Hematopoietic multipotent progenitor cell (in vitro differentiated cells): ENCODE measurements at places on chromosomes 6 and 20. TPM values are rescaled to one million over a fixed set of nuclear protein-coding genes. Genes with fewer than 3 reads are reported as not detected.

CASS4 gene
- 4.0 TPM for total RNA-seq

HDGFL1 gene
- not detected for total RNA-seq

TXLNB gene
- 0.81 TPM for total RNA-seq

CBLN4 gene
- total RNA-seq = under 0.01 TPM

ULBP1 gene
- under 0.01 TPM for total RNA-seq

PRDM13 gene
- not detected for total RNA-seq

AIF1 gene
- 66.8 TPM for total RNA-seq

TRDN gene
- total RNA-seq = not detected

RGS17 gene
- total RNA-seq = under 0.01 TPM

LY6G5C gene
- 3.5 TPM for total RNA-seq

C20orf141 gene
- total RNA-seq = not detected

ZNF311 gene
- total RNA-seq = 0.27 TPM

PDE10A gene
- under 0.01 TPM for total RNA-seq

SMLR1 gene
- total RNA-seq = not detected

PTCRA gene
- total RNA-seq = under 0.01 TPM

CEP162 gene
- 1.6 TPM for total RNA-seq

TCP11 gene
- 2.2 TPM for total RNA-seq

SLC22A3 gene
- total RNA-seq = under 0.01 TPM

BHLHE23 gene
- 1.3 TPM for total RNA-seq

TTK gene
- total RNA-seq = 1.3 TPM

DDRGK1 gene
- total RNA-seq = 30.2 TPM

POU5F1 gene
- total RNA-seq = not detected

SLC17A1 gene
- total RNA-seq = not detected

BEND6 gene
- 0.27 TPM for total RNA-seq
